Bladder microvascular endothelial cell (primary cell): ENCODE measurements at places on chromosomes 16 and 17. TPM values are rescaled to one million over a fixed set of nuclear protein-coding genes. Genes with fewer than 3 reads are reported as not detected.

The PIK3R5 gene
- not detected in 2 replicates for total RNA-seq

The RABEP2 gene
- 45.7 and 64.8 TPM in 2 replicates for total RNA-seq

The NIP7 gene
- total RNA-seq: 18.8 and 25.0 TPM in 2 replicates

The ADCY7 gene
- total RNA-seq: 1.8 and 6.1 TPM in 2 replicates

The BORCS6 gene
- total RNA-seq: 9.3 and 10.8 TPM in 2 replicates
